Right ventricle myocardium superior (tissue), 1 donor: ENCODE measurements at places on chromosomes 4 and X.

DNA sequence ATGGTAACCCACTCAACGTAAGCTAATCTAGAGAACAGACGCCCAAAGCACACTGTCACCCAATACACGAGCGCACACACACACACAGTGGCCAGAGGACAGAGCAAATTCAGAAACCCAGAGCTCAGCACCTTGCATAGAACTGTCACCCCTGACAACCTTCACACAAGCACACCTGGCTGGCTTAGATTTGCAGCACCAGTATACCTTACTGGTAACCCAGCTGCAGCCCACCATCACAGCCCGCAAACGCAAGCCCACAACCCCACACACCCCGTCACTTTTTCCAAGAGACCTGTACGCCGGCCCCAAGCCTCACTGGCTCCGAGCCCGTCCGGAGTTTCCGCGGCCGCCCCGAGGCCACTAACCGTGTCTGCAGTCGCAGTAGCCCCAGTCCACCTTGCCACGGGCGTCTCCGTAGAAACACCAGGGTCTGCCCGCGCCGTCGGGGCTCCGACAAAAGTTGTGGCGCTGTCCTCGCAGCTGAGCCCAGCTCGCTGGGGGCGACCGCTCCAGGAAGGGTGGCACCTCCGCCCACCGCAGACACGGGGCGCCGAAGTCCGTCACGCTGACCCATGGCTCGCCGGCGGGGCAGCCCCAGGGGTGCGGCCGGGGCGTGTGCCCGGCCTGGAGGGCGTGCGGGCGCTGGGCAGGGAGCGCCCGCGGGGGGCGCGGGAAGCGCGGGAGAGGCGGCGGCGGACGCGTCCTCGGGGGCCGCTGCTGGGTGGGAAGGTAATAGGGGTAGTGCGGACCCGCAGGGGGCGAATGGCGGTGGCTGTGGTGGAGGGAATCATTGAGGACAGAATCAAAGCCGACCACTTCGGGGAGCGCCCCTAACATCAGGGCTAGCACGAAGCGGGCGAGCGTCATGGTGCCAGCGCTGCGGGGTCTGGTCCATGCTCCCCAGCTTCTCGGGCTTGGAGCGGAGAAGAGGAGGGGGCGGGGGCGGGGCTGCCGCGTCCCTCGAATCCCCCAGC lies 664 bp downstream of the PRSS12 start:
- DNase-seq, result peak; percentile 41

GRCh38 chr4:3679851-3680311 lies 86.3 kb upstream of the ADRA2C start:
- DNase-seq, result no peak

- peak; percentile 42 for DNase-seq
Measured at GRCh38 chr4:3473181-3473950, 10.3 kb downstream of the DOK7 start.

DNA sequence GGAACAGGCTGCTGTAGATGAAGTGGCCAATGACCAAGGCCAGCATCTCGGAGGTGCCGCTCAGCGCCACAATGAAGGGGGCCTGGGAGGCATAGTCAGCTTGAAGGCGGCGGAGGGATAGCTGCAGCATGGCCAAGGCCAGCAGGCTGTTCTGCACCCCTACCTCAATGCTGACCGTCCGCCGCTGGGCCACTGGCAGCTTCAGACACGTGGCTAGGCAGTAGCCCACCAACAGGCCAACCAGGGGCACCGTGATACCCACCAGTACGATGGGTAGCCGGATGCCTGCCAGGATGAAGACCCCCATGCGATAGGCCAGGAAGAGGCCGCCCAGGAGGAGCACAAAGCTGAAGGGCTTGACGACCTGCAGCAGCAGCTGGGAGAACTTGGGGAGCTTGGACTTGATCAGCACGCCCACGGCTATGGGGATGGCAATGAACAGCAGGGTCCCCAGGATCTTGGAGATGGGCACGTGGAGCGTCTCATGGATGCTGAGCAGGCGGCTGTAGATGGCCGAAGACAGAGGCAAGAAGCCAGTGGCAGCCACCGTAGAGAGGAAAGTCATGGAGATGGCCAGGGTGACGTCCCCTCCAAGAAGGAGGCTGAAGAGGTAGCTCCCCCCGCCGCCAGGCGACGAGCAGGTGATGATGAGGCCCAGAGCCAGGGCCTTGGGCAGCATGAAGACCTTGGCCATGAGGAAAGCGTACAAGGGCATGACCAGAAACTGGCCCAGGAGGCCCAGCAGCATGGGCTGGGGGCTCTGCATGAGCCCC lies 1.3 kb upstream of the UBL4A start:
- DNase-seq, result no peak

- no peak for DNase-seq
Measured at GRCh38 chrX:150845091-150845490, 53.4 kb downstream of the CD99L2 start.

GRCh38 chrX:134244043-134244442 lies 7.1 kb downstream of the CCDC160 start:
- DNase-seq, result no peak

GRCh38 chr4:139826426-139826825 lies 160.8 kb downstream of the MGST2 start:
- no peak for DNase-seq
